ENCODE measurements at places on chromosomes 7 and 10.

DNA sequence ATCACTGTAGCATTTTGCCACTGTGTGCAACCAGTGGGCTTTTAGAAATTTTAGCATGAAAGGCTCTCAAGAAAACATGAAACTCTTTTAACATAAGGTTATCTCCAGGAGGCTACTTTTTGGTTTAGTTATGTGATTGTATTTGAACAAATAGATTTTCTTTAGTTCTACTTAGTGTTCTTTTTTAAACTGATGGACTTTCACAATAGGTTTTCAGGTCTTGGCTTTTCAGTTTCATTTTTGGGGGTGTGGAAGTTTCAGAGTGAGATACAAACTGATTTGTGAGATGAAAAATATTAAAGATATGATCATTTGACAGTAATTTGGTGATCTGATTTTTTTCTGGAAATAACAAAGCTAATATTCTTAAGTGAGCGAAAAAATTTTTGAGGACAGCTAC lies 344.1 kb downstream of the PHF14 start:
- no peak for DNase-seq

GRCh38 chr7:18390535-18390907 lies 105.0 kb upstream of the HDAC9 start:
- no peak for DNase-seq

- no peak for DNase-seq
Observed at GRCh38 chr7:158273138-158273651, 314.4 kb downstream of the PTPRN2 start.

DNA sequence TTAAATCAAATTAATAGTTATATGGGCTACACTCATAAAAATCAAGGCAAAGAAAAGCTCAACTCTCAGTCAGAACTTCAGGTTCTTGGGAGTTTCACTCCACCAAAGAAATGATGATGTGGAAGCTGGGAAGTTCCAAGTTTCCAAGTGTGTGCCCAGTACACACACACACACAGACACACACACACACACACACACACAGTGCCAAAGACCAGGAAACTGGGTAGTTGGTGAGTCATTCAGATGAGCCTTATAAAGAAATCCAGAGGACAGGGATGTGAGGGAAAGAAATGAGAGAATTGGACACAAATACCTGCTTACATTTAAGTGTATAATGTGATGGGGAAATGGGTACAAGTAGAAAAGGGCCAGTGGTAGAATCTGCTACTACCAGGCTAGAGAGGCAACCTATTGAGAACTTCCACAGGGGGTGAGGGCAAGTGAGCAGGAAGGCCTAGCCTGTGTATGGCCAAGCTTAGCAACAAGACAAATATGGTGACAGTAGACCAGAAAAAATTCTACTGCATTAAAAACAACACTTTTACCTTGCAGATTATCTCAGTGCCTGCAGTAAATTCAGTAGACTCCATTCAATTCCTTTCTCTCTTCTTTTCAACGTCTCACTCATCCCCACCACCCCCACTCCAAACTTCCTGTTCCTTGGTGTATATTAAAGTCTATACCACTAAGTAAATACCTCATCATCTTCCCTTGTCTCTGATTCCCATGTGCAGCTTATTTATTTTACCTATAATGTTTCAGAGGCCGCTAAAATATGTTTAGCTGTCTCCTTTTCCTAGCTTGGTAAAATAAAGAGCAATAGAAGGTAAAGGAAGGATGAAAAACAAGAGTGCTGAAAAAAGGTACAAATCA lies 95.0 kb downstream of the CABCOCO1 start:
- DNase-seq = no peak

DNA sequence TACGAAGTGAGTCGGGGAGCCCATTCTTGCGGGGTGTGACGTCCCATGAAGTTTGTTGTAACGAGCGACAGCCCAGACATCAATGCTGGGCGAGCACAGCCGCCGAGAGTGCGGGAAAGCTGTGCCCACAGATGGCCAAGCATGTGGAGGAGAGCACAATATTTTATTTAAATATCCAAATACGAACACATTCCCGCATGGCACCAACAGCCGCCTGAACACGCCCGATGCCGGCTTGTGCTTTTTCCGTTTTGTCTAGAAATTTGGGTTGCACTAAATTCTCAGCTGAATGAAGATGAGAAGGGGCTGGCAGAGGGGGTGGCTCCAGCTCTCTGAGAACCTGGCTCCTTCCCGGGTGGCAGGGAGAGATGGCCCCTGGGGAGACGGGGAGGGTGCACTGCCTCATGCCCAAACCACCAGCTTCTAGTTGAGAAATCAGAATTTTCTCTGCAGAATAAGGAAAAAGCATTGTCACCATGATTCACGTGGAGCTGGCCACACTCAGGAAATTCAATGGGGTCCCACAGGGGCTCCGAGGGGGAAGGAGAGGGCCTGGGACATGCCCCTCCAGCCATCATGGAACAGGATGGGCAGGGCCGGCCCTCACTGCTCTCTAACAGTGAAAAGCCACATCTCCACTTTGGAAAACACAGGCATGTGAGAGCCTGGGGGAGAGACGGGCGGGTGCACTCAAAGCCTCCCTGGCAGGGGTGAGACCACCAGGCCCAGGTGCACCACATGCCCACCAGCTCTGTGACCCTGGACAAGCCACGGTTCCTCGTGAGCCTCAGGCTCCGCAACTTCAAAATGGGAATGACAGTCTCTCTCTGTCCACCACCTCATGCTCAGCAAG lies 48.3 kb downstream of the EBF3 start:
- no peak for DNase-seq

DNA sequence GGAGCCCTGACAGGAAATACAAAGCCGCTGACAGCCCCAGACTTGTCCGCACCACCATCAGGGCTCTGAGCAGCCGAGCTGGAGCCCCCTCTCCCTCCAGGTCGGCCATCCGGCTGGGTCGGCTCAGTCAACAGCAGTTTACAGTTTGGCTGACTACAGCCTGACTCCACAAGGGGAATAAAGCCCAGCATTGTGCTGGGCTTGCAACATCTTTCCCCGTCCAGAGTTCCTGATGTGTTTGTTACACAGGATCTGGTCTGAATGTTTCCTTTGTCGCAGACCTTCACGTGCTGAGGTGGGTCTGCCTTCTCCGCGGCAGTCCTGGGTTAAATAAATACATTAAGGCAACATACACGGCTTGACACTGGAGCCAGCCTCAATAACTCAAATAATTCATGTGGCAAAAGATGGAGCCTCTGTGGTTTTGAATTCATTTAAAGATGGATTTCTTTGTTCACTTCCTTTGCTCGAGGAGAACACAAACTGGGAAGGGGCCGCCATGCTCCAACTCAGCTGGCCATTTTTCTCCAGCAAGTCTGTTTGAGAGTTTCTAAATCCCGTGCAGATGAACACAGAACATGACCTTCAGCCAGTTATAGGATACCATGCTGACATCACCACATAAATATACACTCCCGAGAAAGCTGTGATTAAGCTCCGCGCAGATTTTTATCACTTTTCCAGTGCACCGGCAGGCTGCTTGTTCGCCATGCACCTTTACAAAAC lies 192.1 kb downstream of the WDR11 start:
- no peak for DNase-seq

DNA sequence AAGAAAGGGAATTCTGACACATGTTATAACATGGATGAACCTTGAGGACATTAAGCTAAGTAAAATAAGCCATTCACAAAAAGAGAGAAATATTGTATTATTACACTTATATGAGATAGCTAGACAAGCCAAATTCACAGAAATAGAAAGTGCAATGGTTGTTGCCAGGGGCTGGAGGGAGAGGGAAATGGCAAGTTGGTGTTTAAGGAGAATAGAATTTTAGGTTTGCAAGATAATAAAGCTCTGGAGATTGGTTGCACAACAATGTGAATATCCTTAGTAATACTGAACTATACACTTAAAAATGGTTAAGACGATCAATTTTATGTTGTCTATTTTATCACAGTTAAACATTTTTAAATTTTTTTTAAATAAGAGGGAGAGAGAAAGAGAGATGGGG lies 25.0 kb upstream of the ADD3 start:
- DNase-seq = no peak

DNA sequence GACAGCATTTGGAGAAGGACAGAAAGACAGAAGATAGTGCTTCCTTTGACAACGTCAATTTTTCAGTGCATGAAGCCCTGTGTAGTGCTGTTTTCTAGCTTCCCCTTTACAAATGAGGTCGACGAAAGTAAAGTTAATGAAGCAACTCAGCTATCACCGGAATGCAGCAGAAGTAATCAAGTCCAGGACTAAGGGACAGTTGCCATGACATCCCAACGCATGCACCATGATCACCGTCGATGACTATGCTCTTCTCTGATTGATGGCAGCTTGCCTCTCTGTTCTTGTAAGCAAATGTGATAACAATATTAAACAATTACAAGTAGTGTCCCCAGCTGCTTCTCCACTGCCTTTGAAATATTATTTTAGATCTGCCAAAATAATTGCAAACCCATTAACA lies 205.8 kb downstream of the FRMD4A start:
- no peak for DNase-seq

DNA sequence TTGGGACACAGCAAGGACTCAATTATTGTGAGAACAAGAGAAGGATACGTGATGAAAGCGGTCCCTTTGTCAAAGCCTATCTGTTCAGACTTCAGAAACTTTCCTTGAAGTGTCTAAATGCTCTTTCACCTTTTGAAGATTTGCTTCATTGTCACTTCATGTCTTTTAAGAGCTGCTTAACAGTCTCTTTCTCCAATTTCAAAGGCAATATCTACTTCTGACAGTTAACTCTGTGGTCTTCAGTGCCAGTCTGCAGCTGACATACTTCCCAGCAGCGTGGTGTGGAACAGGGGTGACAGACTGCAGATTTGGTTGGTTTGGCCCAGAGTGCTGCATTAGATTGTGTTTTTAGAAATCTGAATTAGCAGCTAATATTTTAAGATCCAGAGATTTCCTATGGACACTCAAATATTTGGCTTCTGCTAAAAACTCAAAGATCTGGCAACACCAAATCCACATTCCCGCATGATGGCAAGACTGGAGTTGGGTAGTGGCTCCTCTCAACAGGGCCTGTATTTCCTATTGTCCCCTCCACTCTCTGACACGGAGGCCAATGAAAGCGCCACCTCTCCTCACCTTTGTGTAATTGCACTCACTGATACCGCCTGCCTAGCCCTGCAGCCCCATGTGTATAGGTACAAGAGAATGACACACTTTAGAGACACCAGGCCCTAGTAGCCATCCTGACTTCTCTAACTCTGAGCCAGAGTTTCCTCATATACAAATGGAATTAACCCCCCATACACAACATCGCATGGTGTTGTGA lies 11.5 kb downstream of the SCRN1 start:
- no peak for DNase-seq

- no peak for DNase-seq
Observed at GRCh38 chr10:104347295-104348045, 6.2 kb upstream of the CFAP58 start.

GRCh38 chr7:129530795-129531391 lies 28.6 kb downstream of the SMKR1 start:
- no peak for DNase-seq

GRCh38 chr10:101139421-101139911 lies 8.4 kb downstream of the TLX1 start:
- DNase-seq = no peak

DNA sequence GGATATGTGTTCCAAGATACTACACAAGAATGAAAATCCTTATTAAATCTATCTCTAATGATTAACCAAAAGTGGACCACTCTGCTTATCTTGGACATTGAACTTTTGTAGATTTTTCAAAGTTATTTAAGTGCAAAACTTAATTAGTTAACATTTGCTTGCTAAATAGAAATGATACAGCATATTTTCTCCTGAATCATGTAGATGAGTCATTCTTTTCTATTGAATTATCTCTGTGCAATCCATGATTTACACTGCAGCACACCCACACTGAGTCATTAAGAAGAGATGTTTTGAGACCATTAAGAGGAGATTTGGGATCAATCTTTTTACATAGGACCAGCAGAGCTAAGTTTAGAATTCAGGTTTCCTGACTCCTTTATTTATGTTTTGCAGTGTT lies 6.6 kb upstream of the ABCC2 start:
- DNase-seq = no peak

DNA sequence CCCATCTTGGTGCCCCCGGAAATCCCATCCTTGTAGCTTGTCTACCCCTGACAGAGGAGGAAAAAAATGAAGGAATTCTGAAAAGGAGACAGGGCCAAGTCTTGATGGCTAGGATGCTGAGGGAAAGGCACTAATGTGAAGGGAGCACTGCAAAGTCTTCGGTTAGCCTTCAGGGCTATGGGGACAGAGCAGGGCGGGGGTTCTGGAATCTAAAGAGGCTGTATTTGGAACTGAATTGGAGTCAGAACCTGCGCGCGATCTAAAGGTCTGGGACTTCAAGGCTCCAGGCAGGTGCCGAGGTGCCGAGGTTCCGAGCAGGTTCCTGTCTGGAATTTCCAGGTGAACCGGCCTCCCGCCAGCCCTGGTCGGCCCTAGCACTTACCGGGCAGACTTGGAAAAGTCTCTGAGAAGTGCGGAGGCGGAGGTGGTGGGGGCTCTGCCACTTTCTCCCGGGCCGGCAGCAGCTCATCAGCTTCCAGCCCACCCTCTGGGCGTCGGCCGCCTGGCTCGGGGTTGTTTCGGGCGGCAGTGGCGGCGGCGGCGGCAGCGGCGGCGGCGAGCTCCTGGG lies 781 bp downstream of the GBX1 start:
- DNase-seq = no peak

DNA sequence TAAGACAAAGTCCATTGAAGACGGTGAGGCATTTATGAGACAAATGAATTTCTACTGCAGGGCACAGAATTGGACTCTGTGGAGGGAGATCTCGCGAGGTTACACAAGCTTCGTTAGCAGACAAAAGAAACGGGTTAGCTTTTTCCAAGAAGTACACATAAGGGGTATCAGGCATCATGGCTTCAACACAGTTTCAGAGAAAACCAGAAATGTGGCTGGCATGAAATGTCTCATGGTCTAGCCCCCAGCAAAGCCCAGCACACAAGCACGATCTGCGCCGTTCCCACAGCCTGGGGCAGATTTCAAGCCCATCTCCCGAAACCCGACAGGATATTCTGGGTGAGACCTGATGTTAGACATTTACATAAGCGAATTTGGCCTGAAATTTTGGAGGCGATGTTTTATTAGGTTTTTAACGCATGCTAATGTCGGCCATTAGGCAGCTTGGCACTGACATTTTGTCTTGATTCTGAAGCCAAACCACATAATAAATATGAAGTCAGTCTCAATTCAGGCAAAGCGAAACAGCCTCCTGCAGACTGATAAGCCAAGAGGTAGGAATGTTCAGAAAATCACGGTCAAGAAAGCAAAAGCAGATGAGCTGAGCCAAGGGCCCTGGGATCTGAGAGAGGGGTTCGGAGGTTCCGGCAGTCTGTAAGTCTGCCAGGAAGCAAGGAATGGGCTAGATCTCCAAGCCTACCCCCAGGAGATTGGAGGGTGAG lies 240.5 kb downstream of the PRPF18 start:
- no peak for DNase-seq

GRCh38 chr10:19640566-19641263 lies 175.5 kb upstream of the PLXDC2 start:
- no peak for DNase-seq
